Muscle of arm (tissue), 14 donors: ENCODE measurements at places on chromosomes 2 and 18. TPM values are rescaled to one million over a fixed set of nuclear protein-coding genes. Genes with fewer than 3 reads are reported as not detected.

- DNase-seq: peak; percentile 54
Measured at GRCh38 chr2:39468579-39469451, 31.7 kb upstream of the MAP4K3 start.

GRCh38 chr2:27162151-27163121 lies 13.6 kb downstream of the TCF23 start:
- no peak for DNase-seq

DNA sequence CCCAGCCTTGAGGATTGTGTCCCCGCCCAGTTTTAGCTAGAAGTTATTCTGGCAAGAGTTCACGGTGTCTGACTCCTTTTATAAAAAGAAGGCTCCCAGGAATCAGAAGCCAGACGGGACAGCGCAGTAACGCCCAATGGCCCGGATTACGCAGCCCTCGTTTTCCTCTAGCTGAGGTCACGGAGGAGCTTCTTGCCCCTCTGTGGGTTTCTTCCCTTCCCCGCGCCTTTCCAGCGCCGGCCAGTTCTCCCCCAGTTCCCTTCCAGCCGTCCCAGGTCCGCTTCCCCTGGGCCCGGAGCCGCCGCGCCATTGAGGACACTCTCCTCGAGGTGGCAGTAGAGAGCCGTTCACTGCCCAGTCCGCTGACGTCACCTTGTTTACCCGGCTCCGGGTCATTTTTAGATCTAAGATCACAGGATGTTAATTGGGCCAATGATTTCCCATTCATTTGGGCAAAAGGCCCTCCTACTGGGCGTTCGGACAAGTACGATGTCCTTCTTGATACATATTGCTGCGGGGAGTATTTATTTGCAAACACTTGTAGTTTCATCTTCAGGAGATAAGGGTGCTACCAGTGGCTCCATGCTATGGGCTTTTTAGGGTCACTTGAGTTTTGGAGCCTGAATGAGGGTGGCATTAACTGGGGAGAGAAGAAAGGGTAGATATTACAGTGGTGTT lies 81.5 kb upstream of the PPM1B start:
- peak; percentile 81 for DNase-seq

DNA sequence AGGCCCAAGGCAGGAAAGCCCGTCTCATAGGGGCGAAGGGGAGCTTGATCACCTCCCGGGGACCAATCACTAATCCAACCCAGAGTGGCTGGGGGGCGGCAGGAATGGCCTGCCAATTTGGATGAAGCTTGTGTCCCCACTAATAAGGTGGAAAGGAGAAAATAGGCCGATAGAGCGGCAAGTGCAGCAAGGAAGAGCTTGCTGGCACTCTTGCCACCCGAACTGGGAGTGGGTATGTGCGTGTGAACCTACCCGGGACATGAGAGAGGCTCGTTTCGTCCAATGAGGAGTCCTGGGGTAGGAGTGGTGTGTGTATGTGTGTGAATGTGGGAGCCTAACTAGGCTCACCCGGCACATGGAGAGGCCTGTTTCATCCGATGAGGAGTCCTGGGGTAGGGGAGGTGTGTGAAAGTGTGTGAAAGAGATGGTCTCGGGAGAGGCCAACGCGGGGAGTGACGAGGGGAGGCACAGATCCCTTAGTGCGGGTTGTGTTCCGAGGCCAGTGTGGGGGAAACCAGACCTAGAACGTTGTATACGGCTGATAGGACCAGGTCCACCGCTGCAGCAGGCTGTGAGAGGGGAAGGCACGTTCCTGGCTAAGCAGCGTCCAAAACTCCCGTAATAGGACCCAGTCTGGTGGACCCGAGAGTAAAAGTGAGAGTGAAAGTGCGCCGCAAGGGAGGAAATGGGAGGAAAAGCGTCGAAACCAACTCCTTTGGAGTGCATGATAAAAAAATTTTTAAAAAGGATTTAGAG lies 47.1 kb upstream of the SELENOI start:
- peak; percentile 59 for DNase-seq

DNA sequence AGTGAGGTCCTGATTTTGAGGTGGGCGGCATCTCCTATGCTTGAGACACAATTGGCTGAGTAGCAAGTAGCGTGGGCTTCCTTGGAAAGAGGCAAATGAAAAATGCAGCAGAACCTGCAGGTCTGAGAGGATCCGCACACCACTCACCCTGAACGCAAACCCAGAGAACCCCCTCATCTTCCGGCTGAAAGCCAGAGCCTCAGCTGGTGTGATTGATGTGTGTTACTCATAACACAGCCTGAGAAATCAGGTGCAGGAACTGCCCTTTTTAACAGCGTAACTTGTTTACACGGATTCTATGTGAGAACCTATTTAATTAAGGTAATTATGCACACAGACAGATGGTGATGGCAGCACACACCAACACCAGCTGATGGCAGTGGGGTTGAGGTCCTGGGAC lies 123.4 kb downstream of the MRO start:
- no peak for DNase-seq

- DNase-seq: no peak
Measured at GRCh38 chr18:65458871-65459270, 291.9 kb upstream of the CDH7 start.

GRCh38 chr2:238247841-238248453 lies 8.1 kb upstream of the HES6 start:
- DNase-seq: no peak

The UCN gene
- not detected for polyA plus RNA-seq

The IL36RN gene
- polyA plus RNA-seq: not detected

The LRRC30 gene
- 5.7 TPM for polyA plus RNA-seq

DNA sequence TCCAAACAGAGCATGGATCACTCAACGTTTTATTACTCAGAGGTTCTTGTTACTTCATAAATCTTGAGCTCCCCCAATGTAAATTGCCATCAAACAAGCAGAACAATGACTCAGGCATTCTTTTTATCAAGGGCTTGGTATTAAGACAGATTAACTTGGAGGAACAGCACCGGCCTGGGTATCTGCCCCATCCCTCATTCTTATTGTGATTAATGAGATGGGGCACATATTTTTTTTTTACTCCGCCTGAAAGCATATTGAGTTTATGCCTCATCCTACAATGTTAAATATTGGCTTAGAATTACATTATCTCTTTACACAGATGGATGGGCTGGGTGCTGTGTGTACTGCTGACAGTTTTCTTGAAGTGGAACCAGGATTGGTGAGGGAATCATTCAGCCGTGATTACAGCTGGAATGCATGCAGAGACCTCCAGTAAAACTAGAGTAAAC lies 387.3 kb downstream of the CLIP4 start:
- DNase-seq: no peak

DNA sequence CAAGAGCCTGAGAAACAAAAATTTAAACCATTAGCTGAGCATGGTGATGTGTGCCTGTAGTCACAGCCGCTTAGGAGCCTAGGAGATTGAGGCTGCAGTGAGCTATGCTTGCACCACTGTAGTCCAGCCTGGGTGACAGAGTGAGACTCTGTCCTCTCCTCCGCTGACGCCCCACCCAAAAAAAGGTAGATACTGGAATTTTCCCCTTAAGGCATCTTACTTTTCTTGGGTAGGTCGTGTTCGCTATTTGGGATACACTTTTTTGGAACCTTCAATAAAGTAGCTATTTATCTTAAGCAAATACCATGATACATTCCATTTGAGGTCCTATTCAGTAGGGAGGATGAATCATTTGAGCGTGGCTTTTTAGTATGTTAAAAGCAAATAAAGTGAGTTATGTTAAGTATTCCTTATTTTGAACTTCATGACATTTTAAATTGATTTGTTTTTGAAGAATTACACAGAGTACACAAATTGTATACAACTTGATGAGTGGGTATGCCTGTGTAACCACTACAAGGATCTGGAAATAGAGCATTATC lies 38.7 kb downstream of the RALBP1 start:
- no peak for DNase-seq

- DNase-seq: no peak
Measured at GRCh38 chr18:52615943-52616342, 275.9 kb downstream of the DCC start.

The SERPINB13 gene
- 0.08 TPM for polyA plus RNA-seq

The SCRN3 gene
- 40.9 TPM for polyA plus RNA-seq

The STK17B gene
- polyA plus RNA-seq: 6.9 TPM

- no peak for DNase-seq
Measured at GRCh38 chr2:201680743-201681142, 17.7 kb downstream of the MPP4 start.

DNA sequence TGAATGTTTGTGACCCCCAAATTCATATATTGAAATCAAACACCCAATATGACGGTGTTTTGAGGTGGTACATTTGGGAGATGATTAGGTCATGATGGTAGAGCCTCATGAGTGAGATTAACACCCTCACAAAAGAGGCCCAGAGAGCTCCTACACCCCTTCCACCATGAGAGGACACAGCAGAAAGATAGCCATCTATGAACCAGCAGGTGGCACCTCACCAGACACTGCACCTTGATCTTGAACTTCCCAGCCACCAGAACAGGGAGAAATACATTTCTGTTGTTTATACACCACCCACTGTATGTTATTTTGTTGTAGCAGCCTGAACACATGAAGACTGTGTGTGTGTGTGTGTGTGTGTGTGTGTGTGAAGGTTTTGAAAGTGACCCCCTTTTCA lies 58.1 kb downstream of the ST3GAL5 start:
- DNase-seq: no peak

- no peak for DNase-seq
Measured at GRCh38 chr2:112947374-112947773, 30.4 kb upstream of the IL36G start.
